GM12878 (cell line): ENCODE measurements at places on chromosomes 12 and 14. TPM values are rescaled to one million over a fixed set of nuclear protein-coding genes. Genes with fewer than 3 reads are reported as not detected.

GRCh38 chr14:52430474-52430873 is 116.4 kb downstream of the PTGER2 start:
- H3K36me3 ChIP-seq = no peaks in the 10 kb centered on the region; the same call in 1 of the 2 replicates
- no peak for DNase-seq
- no peaks in the 10 kb centered on the region for H3K4me1 ChIP-seq
- no peak overlapping the region for H3K4me3 ChIP-seq

DNA sequence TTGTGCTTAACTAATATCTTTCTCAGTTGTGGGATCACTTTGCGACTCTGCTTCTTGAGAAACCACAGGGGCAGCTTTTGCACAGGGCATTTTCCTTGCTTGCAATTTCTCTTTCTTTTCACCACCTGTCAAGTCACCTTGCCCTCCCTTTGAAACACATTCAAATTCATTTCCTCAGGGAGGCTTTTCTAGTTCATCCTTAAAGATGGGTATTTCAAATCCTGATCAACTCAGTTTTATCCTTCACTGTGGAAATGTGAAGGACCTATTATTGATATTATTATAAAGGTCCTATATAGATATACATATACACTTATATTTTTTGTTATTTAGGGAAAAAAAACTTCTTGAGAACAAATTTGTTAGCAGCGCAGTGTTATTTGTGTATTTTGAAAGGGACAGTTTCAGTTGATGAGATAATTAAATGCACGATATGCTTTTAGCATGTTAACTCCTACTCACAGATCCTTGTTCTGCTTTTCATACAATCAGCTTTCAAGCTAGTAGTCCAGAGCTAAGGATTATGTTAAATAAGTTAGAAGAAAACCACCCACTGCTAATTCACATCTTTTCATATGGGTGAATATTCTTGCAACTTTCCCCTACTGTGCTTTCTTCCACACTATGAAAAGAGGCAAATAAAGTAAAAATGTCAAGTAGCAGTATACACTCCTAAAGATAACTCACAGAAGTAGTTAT is 501.4 kb upstream of the RGS6 start:
- H3K36me3 ChIP-seq = no peaks in the 10 kb centered on the region
- H3K27me3 ChIP-seq = no peaks in the 10 kb centered on the region
- peaks cover 33% of the 10 kb centered on the region for H3K4me1 ChIP-seq
- H3K27ac ChIP-seq = peak overlapping the region; percentile 84
- peak; percentile 73 for DNase-seq

GRCh38 chr12:112018571-112019237 is 5.5 kb downstream of the ERP29 start:
- H3K4me3 ChIP-seq = no peak overlapping the region
- peaks cover 16% of the 10 kb centered on the region for H3K36me3 ChIP-seq
- no peak overlapping the region for H3K27ac ChIP-seq
- peaks cover 9% of the 10 kb centered on the region; the same call in 1 of the 2 replicates for H3K4me1 ChIP-seq
- no peak for DNase-seq

DNA sequence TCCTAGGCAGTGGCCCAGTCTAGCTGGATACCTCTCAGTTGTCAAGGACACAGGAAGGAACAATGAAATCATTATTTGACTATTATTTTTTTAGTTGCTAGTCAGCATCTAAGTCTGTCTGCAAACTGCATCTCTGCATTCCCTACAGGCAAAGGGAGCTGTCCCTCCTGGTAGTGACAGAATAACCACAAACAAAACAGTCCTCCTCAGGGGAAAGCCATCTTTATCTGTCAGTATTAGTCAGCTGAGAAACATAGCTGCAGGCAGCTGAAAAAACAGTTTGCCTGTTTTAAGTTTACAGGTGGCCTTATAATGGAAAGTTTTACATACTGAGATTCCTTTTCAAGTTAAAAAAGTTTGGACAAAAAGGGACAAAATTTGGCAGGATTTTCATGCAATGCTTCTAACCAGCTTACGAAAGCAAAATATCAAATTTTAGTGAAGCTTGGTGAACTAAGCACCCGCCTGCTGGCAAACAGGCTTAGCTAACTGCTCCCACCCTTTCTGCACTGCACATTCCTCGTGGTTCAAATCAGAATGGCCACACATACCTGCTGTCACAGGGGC is 29.5 kb downstream of the SLC25A21 start:
- no peaks in the 10 kb centered on the region for H3K4me1 ChIP-seq
- DNase-seq = no peak
- no peak overlapping the region for H3K27ac ChIP-seq
- H3K27me3 ChIP-seq = no peaks in the 10 kb centered on the region

DNA sequence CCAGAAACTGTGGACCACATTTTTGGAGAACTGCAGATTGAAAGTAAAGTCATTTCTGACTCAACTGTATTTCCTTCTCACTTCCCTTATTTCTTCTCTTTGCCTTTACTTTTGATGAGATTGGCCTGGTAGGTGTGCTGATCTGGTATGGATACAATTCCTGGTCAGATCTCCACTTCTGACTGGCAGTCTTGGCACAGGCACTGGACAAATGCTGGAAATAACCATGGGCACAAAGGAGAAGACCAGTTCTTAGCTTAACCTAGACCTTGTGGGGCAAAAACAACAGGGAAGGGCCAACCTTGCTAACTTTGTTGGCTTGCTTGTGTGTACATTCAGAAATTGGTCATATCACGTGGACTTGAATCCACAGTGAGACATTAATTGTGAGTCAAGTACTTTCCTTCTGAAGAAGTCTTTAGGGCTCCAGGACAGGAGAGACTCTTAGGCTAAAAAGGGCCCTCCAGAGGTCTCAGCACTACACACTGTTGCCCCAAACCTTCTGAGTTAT is 75.0 kb downstream of the DIP2B start:
- H3K4me1 ChIP-seq = peaks cover 23% of the 10 kb centered on the region
- H3K27ac ChIP-seq = peak overlapping the region; percentile 70
- peak overlapping the region; percentile 54; the same call in 1 of the 2 replicates for H3K4me3 ChIP-seq

DNA sequence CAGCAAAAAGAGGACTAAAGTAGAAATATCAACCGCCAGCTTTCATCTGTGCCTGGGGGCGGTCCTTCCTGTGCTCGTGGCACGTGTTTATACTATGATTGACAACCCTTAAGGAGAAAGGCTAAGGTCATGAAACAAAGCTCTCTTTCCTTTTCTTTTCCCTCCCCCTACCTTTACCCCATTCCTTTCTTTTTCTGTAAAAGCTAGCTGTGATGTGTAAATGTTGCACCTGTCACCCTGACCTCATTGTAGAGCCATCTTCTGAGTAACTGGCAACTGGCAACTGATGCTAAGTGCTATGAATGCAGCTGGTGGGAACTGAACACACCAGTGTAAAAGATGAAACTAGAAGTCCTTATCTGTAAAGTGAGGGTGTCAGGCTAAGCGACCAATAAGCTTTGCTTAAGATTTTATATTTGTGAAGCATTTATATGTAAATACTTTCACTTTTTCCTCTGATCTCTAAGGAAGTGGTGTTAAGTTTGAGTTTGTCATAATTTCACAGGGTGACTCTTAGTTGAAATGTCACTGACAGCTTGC is 102.8 kb upstream of the BCAT1 start:
- H3K4me3 ChIP-seq = peak overlapping the region; percentile 83; the same call in 1 of the 2 replicates
- H3K36me3 ChIP-seq = no peaks in the 10 kb centered on the region
- no peaks in the 10 kb centered on the region for H3K27me3 ChIP-seq

- H3K4me3 ChIP-seq = no peak overlapping the region
- no peaks in the 10 kb centered on the region for H3K36me3 ChIP-seq
- H3K27ac ChIP-seq = no peak overlapping the region
- H3K4me1 ChIP-seq = no peaks in the 10 kb centered on the region
Measured at GRCh38 chr14:104547998-104548700, 31.4 kb upstream of the C14orf180 start.

DNA sequence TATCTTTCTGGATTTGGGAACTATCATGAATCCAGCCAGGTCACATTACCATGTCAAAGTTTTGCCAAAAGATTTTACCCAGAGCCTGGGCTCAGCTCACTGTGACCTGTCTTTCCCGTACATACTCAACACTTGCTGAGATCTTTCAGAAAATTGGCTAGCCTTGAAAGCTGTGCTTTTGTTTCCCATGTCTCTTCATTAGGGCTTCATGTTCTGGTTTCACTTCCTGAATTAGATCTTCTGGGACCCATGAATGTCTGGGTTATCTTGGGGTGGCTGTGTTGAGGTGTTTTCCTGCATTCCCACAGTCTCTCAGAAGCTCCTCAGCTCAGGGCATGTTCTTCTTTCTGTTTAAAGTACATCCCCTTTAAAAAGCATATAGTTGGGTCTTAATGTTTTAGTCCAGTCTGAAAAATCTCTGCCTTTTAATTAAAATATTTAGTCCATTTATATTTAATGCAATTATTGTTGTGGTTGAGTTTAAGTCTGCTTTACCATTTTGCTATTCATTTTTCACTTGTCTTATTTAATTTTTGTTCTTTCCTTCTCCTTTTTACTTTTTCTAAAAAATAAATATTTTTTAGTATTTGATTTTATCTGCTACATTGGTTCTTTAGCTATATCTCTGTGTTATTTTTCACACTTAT is 242.7 kb downstream of the VRK1 start:
- no peaks in the 10 kb centered on the region for H3K4me1 ChIP-seq
- no peaks in the 10 kb centered on the region for H3K36me3 ChIP-seq
- no peaks in the 10 kb centered on the region for H3K27me3 ChIP-seq
- no peak overlapping the region for H3K27ac ChIP-seq
- H3K4me3 ChIP-seq = no peak overlapping the region
- DNase-seq = peak; percentile 37

DNA sequence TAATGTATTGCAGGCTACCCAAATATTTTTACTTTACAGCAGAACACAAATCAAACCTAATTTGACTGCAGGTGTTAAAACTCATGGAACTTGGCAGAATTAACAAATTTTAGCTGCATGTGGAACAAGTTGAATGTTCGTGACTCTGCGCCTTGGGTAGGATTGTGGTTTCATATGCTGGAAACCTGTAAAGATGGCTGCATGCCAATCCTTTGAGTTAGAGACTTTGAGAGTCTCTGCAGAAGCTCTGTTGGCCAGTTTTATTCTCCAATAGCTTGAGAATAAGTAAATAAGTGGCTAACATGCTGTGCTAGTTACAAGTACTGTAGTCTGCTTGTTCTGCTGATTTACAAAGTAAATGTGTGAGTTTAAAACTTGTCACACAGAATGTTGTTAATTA is 77.8 kb downstream of the PDE6H start:
- H3K27ac ChIP-seq = no peak overlapping the region
- no peaks in the 10 kb centered on the region for H3K4me1 ChIP-seq
- no peak for DNase-seq
- H3K27me3 ChIP-seq = no peaks in the 10 kb centered on the region
- H3K36me3 ChIP-seq = no peaks in the 10 kb centered on the region
- H3K4me3 ChIP-seq = no peak overlapping the region

GRCh38 chr14:74333909-74334308 is 14.4 kb upstream of the VRTN start:
- no peaks in the 10 kb centered on the region for H3K4me1 ChIP-seq
- H3K27me3 ChIP-seq = no peaks in the 10 kb centered on the region
- H3K4me3 ChIP-seq = no peak overlapping the region
- no peak for DNase-seq
- no peak overlapping the region for H3K27ac ChIP-seq
- H3K36me3 ChIP-seq = no peaks in the 10 kb centered on the region

DNA sequence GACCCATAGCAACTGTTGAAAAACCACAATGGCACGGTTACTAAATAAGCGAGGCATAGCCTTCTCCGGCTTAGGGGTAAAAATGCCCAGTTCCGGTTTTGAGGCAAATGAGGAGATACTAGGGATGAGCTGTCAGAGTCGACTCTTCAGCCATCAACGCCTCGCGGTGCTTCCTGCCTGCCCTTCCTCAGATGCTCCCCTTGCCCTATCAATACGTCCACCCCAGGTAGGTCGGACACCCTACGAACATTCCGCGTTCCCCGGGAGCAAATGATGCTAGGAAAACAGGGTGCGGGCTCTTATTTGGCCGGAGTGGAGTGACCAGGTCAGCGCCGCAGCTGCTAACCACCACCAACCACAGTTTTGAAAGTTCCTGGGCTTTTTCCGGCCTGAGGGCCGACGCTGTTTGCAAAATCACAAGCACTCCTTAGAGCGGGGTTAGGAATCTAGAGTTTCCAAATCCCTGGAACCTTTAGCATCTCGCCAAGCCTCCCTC is 1.2 kb downstream of the SRSF9 start:
- H3K36me3 ChIP-seq = peaks cover 7% of the 10 kb centered on the region
- no peak for DNase-seq
- H3K27ac ChIP-seq = peak overlapping the region; percentile 80
- H3K27me3 ChIP-seq = no peaks in the 10 kb centered on the region
- H3K4me3 ChIP-seq = peak overlapping the region; percentile 87

- H3K36me3 ChIP-seq = no peaks in the 10 kb centered on the region
- H3K27ac ChIP-seq = no peak overlapping the region
- no peaks in the 10 kb centered on the region for H3K4me1 ChIP-seq
- H3K27me3 ChIP-seq = no peaks in the 10 kb centered on the region
- H3K4me3 ChIP-seq = no peak overlapping the region
- no peak for DNase-seq
Measured at GRCh38 chr12:45191239-45191638, 24.7 kb upstream of the ANO6 start.

DNA sequence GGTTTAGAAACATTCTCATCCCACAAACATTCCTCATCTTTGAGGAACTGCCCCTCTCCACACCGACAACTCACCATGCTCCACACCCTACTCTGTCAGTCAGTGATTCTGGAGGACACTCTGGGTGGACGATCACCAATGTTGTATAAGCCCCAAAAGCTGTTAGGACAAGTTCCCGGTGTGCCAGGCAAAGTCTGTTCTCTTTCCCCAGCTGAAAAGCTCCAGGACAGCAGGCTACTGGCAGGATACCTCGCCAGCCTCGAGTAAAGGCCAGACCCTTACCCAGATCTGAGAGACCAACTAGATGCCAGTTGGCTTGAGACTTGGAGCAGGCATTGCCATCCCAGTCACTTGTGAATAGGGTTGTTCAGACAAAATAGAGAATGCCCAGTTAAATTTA is 12.0 kb downstream of the KRT5 start:
- no peak for DNase-seq
- H3K36me3 ChIP-seq = no peaks in the 10 kb centered on the region
- no peak overlapping the region for H3K4me3 ChIP-seq
- H3K4me1 ChIP-seq = no peaks in the 10 kb centered on the region
- no peaks in the 10 kb centered on the region for H3K27me3 ChIP-seq

GRCh38 chr12:13124656-13125505 is 21.4 kb upstream of the GSG1 start:
- DNase-seq = no peak
- H3K36me3 ChIP-seq = no peaks in the 10 kb centered on the region
- no peak overlapping the region for H3K4me3 ChIP-seq
- no peak overlapping the region for H3K27ac ChIP-seq

Gene TSPAN19
- total RNA-seq = not detected in 2 replicates

Gene NPAS3
- total RNA-seq = not detected in 2 replicates

Gene ACVR1B
- total RNA-seq = 0.28 and 0.58 TPM in 2 replicates

Gene PRPH
- 0.31 TPM in 1 of 2 replicates, not detected in the other for total RNA-seq

Gene EPYC
- not detected in 2 replicates for total RNA-seq

Gene LRRC43
- total RNA-seq = 0.16 and 0.23 TPM in 2 replicates

Gene GZMB
- total RNA-seq = 0.87 and 1.1 TPM in 2 replicates
